ENCODE measurements at places on chromosomes 16 and 17. TPM values are rescaled to one million over a fixed set of nuclear protein-coding genes. Genes with fewer than 3 reads are reported as not detected.

Gene SOST
- total RNA-seq: not detected

- DNase-seq: no peak
These were observed 14.9 kb downstream of the CEP131 start for GRCh38 chr17:81207610-81208581.

GRCh38 chr16:27353853-27354252, 40.1 kb downstream of the IL4R start:
- DNase-seq: no peak

Gene SCNN1G
- 26.5 TPM for total RNA-seq

Gene KRT32
- not detected for total RNA-seq
